ENCODE measurements at places on chromosomes 4 and X.
A peak's percentile ranks its signal among the peaks of the same experiment; 100 is the strongest.

- DNase-seq, result no peak
Measured at GRCh38 chr4:145195167-145195952, 15.0 kb upstream of the OTUD4 start.

GRCh38 chrX:119887721-119888425, 7.8 kb upstream of the AKAP14 start:
- peak; percentile 50 for DNase-seq

DNA sequence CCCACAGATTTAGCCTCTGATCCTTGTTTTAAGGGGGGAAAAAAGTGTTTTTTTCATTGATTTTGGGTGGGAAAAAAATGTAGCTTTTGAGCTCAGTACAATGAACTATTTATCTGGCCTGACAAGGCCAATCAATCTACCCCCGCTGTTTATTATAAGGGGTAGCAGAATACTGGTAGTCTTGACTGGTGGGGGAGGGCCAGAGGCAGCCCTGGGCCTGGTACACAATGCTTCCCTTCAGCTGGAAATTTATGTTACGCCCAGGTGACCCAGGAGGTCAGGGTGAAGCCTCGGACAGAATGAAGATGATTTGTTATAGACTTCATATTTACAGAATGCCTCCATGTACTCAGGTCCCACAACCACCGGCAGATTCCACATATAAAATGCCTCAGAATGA, 143.2 kb downstream of the SH3KBP1 start:
- DNase-seq, result no peak

DNA sequence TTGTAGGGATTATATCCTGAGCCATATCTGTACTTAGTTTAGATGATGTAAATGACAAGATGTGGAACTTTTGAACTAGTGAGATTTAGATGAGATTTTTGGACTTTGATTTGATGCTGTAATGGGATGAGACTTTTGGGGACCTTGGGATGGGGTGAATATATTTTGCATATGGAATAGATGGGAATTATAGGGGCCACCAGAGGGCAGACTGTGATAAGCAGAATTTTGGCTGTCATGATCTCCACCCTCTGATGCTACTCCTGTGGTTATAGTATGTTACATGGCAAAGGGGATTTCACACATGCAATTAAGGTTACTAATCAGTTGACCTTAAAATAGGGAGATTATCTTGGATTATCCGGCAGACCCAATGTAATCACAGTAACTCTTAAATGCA, 214.0 kb upstream of the NHS start:
- no peak for DNase-seq

DNA sequence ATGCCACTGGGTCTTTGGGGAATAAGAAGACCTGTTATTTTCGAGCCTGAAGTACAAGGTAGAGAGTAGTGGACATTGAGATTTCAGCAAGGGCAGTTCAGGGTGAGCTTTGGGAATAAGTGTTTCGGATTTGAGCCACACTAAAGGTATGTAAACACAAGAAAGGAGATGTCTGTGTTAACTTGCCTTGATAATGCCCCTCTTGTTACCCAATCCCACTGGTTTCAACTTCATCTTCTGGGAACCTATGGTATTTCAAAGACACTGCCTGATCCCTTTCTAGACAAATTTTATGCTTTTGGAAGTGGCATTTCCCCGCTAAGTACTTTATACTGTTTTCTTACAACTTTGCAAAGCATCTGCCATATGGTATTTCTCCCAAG, 79.4 kb downstream of the SLC9A6 start:
- no peak for DNase-seq

GRCh38 chrX:31178064-31178768, 106.4 kb upstream of the FTHL17 start:
- DNase-seq, result no peak

- no peak for DNase-seq
Measured at GRCh38 chr4:112225157-112225556, 6.4 kb upstream of the AP1AR start.

DNA sequence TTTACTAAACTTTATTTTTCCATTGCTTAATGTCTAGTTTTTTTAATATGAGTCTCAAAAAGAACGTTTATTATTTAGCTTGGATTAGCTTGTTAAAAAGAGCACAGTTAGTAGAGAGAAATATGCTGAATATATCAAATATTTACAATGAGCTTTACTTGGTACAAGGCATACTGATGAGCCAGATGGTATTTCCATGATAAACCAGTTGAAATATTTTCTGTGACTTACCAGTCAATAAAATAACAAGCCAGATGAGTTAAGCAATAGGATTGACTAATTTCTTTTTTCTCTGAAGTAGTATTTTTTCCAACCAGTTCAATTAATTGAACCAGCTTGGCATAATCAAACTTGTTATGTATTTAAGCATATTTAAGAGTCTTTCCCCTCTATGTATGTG, 134.1 kb downstream of the KLHL34 start:
- no peak for DNase-seq

DNA sequence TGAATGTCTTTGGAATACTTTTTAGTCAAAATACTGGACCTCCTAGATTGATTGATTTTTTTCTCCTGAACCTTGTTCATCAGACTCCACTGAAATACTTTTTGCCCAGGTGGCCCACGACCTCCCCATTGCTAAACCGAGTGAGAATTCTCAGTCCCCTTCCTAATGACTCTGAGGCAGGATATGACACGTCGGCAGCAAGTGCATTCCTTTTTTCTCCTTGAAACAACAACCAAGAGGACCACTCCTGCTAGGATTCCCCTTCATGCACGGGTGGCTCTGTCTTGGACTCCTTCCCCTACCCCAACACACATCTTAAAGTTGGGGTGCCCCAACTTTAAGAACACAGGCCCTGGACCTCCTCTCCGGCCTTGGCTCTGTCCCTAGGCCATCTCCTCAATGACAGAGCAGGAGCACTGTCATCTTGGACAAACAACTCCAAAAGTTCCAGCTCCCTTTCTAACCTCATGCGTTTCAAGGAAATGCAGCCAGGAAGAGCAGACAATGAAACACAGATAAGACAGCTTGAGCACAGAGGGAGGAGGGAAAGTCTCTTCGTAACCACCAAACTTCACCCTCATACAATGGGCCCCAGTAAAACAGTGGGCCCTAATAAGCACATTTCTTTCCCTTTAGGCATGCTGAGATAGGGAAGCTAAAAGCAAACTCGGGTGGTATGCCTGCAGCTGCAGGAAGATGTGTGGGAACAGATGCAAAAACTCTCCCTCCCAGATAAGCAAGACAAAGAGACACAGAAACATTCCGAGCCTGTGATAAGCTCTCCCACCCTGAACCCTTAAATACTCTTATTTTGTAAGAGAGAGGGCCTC, 33.9 kb downstream of the ZBTB49 start:
- peak; percentile 7 for DNase-seq

GRCh38 chr4:11602606-11603340, 174.1 kb upstream of the HS3ST1 start:
- no peak for DNase-seq

GRCh38 chrX:96929036-96929435, 45.3 kb downstream of the RPA4 start:
- no peak for DNase-seq

- DNase-seq, result no peak
Measured at GRCh38 chr4:157791236-157791635, 381.6 kb downstream of the GASK1B start.

- DNase-seq, result no peak
Measured at GRCh38 chrX:150164971-150165600, 198.0 kb upstream of the MAMLD1 start.

DNA sequence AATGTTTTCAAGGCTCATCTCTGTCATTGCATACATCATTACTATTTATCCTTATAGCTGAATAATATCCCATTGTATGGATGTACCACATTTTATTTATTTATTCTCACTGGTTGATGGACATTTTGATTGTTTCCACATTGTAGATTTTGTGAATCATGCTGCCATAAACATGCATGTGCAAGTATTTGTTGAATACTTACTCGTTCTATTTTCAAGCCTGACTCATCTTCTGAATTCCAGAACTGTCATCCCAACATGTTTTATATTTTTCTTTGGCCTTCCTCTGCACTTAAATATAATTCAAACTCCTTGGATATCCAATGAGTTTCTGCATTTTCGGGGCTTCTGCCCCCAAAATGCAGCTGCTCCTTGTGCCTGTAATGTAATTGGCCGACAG, 77.6 kb downstream of the MXRA5 start:
- no peak for DNase-seq

- no peak for DNase-seq
Measured at GRCh38 chr4:89308161-89308500, 531 bp upstream of the GPRIN3 start.

DNA sequence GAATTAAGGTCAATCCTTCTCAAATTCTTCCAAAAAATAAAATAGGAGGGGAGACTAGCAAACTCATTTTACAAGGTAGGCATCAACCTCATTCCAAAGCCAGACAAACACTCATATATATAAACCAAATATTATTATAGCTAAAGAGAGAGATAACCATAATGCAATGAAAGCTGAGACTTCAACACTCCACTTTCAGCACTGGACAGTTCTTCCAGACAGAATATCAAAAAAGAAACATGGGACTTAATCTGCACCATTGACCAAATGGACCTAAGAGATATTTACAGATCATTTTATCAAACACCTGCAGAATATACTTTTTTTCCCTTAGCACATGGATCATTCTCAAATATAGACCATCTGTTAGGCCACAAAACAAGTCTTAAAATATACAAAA, 15.5 kb upstream of the EDA2R start:
- no peak for DNase-seq

- peak; percentile 29 for DNase-seq
Measured at GRCh38 chr4:168917138-168917779, 92.8 kb downstream of the CBR4 start.

DNA sequence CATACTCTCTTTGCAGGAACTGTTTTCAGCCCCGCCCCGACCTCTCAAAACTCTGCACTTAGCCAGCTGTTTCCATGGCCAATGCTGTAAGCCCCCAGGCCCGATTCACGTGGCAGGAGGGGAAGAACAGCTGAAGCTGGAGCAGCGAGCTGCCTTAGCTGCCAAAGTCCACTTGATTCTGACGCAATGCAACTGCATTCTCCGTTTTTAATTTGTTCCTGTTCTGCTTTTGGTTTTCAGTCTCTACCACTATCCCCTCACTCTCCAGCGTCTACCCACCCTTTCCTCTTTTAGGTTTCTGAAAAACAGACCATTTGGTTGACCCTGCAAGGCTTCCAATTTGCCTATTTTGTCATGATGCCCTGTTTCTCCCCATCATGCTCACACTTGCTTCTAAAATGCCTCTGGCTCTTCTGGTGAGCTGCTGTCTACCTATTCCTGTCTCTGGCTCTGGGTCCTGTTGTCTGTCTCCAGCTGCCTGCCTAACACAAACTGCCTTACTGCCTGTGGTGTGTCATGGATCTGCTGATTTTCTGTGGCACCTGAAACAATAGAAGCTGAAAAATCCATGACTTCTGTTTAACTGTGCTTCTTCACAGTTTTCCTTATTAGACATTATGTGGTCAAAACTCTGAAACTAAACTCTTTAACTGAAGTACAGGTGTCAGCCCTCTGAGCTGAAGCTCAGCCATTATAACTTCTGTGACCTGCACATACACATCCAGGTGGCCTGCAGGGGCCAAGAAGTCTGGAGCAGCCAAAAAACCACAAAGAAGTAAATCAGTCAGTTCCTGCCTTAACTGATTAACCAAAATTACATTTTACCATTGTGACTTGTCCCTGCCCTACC, 160.5 kb upstream of the AGTR2 start:
- DNase-seq, result no peak

- no peak for DNase-seq
Measured at GRCh38 chr4:160523231-160523630, 1420.4 kb downstream of the RAPGEF2 start.

GRCh38 chr4:42280327-42281095, 116.8 kb upstream of the SHISA3 start:
- peak; percentile 31 for DNase-seq

- no peak for DNase-seq
Measured at GRCh38 chr4:1834047-1834775, 21.7 kb downstream of the LETM1 start.

DNA sequence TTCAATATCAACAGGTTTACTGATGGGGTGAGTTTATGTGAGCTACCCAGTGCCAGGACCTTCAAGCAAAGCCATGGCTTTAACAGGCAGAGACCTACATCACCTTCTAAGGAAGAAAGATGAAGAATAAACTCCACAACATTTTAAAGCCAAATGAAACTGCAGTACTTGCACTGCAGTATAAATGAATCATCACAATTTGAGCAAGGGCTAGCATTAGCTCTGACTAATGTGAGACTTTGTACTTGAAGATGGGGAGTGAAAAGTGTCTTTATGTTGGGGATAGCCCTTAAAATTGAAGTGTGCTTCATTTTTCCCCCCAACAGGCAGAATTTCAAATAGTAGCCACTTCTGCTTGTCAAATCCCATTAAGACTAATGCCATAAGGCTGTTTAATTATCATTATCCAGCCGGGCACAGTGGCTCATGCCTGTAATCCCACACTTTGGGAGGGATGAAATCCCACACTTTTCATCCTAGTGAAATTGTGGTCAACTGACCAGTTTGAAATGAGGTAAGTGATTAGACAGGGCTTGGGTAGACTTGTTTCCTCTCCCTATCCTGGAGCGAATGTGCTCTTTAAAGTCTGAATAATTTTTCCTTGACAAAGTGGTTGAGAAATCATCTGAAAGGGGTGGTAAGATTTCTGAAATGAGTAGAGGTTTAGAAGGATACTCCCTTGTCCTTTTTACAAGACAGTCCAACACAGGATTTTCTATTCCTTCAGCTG, 27.2 kb upstream of the GPR34 start:
- no peak for DNase-seq

DNA sequence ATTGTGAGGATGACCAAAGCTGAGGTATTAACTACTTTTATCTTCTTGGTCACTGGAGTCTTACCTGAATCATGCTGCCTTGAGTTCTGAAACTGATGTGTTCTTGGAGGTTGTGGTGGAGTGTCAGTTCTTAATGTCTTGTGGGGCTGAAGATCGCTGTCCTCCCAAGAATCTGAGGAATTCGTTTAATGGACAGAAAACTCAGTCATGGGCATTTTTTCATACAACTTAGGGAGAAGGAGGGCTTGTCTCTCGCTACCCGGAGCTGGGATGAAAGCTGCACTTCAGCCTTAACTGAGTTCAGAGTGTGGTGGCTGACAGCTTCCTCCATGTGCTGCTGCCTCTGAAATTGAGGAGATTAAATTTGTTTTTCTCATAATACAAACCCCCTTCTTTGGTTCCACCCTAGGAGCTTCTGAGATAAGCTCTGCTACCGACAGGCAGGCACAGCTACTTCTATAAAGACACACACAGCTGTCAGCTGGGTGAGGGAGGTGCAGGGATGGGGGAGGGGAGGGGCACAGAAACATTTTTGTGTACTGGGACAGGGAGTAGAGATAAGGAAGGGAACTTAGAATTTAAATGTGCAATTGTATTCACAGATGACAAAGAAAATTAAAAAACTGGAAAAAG, 30.8 kb downstream of the RBBP7 start:
- DNase-seq, result peak; percentile 15

DNA sequence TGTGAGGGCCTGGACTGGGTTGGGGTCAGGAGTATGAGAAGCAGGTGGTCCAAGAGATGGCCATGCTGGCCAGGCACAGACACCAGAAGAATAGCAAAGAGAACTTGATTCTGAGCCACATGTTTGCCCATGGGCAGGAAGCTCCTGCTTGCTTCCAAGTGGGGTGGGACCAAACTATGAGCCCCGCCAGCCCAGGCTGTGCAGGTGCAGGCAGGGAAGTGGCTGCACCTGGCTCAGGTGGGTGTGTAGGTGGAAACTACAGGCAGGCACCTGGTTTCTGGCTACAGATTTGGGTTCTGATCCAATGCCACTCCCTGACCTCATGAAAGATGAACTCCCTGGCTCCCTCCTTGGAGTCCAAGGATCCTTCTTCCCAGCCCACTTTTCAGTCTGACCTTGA, 207.9 kb upstream of the KLF3 start:
- DNase-seq, result no peak

Measured in hematopoietic multipotent progenitor cell treated with erythropoietin and hydrocortisone succinate and interleukin-3 and kit ligand, for 15 days (in vitro differentiated cells).